Upper lobe of right lung (tissue), 1 donor: ENCODE measurements at places on chromosomes 5 and 9.

DNA sequence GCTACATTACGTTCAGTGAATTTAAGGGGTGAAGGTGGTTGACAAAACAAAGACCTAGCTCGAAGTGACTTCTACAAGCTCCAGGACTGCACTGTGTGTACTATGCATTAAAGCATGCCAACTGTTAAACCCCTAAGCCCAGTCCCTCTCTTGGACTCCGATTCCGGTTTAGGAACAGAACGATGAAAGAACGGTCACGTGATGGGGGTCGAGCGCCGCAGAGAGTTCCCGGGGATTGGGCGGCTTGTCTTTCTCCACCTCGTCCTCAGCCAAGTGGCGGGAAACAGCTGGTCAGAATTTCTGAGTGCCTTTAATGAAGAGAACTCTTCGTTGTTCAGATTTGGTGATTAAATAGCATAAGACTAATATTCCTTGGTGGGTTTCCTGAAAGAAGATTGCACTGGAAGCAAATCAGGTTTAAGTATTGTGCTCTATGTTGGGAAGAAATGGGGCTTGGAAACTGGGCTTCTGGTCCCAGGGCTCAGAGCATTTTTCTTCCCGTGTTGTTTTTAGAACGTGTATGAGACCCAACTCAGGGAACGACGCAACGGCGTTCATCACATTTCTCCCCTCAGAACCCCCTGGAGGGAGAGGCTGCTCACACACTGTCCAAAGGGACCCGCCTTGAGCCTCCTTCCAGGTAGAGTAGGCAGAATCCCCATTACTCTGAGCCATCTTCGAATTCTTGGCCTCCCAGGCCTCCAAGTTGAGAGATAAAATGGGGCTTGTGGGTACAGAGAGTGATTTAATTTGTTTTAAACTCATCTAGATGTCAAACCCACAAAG, 25.3 kb downstream of the IRX2 start:
- DNase-seq, result no peak

- no peak for DNase-seq
Observed at GRCh38 chr5:143338658-143339366, 64.7 kb downstream of the NR3C1 start.

GRCh38 chr5:54162184-54162583, 148.2 kb downstream of the ARL15 start:
- no peak for DNase-seq

DNA sequence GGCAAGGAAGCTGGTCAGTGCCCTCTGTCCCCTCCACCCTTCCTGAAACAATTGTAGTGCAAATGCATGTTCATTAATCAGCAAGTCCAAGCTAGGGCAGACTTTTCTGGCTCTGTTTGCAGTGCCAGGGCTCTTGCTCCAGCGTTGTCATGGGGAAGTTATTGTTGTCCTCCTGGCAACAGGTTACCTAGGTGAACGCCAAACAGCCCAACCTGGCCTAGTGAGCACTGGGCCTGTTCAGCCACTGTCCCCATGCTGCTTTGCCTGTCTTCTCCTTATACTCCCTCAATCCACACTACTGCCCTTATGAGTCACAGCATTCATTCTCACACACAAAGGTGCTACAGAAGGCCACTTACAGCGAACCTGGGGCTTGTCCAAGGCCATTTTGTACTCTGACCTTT, 34.5 kb upstream of the GLIS3 start:
- DNase-seq, result peak; percentile 81

DNA sequence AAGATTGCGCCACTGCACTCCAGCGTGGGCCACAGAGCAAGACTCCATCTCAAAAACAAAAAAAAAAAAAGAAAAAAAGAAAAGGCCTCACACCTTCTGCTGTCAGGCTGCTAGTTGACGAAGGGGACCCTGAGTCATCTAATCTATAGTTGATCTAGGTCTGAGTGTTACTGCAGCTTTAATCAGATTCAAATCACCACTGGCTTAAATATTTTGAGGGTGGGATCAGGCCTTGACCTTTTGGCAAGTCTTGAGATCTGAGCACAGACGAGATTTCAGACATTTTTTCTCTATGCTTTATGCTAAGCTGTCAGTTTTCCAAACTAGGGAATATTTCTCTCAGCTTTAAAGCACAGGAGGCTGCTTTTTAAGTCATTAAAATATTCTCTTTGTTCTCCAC, 240.9 kb downstream of the GLIS3 start:
- DNase-seq, result no peak

DNA sequence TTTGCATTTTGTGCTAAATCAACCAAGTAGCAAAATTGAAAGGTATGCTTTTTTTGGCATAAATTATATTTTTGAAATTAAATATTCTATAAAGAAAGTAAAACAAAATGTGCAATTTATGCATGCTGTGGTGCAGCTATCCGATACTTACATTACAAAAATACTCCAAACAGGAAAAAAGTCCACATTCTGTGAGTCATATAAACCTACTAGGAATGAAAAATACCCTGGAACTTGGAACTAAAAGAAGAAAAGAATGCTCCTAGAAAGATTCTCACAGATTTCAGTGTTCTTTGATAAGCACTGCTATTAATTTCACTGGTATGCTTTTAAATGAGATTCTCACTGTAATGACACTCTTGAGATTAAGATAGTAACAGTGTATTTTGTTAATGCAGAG, 92.6 kb downstream of the OSMR start:
- no peak for DNase-seq

- DNase-seq, result no peak
Observed at GRCh38 chr9:112719696-112720095, 1.8 kb upstream of the INIP start.

DNA sequence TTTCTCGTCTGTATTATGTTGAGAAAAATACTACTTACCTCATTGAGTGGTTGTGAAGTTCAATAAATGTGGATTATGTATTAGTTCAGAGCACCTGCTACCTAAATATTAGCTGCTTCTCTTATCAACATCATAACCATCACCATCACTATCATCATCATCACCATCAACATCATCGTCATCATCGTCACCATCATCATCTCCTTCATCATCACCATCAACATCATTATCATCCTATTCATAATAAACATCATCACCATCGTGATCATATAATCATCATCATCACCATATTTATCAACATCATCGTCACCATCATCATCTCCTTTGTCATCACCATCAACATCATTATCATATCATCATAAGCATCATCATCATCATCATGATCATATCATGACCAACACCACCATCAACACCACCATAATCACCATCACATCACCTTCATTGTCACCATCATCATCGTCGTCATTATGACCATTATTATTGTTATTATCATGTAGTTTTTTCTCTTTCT, 181.0 kb upstream of the ADCY2 start:
- no peak for DNase-seq

DNA sequence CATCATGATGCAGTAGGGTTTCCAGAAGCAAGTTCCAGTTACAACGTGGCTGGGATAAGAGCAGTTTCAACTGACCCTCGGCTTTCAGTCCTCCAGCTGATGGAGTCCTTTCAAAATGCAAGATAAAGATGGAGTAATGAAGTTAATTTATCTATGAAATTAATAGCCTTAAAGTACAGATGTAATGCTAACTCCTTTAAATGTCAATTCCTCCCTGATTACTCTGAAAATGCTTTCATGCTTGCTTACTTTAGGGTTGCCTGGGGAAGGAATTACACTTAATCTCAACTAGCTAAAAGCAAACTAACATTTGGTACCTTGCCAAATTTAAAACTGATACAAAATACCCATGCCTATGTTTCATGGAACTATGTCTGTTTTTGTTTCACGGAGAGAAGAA, 178.4 kb downstream of the KIAA0825 start:
- DNase-seq, result no peak

DNA sequence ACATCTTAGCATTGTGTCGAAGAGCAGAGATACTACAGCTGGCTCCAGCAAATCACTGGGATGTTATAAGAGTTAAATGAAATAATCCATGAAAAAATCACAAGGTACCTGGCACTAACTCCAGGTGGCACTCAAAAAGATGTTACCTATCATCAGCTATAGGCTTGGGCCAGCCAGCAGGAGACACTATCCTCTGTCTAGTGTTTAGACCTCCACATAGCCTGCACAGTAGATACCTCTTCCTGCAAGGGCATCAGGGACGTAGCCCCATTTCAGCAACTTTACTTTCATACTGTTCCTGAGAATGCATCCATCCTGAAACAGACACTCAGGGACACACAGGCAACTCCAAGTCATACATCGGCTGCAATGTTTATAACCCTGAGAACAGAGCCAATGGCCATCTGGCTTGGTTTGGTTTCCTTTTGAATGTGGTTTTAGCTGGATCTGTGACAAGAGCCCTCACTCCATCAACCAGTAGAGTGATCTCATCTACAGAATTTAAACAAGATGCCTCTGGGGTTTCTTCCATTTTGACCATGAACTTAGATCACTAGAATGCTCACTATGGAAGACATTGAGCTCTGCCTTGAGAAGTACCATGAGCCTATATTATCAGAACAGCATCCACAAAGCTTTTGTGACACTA, 69.9 kb downstream of the TLE1 start:
- DNase-seq, result no peak

DNA sequence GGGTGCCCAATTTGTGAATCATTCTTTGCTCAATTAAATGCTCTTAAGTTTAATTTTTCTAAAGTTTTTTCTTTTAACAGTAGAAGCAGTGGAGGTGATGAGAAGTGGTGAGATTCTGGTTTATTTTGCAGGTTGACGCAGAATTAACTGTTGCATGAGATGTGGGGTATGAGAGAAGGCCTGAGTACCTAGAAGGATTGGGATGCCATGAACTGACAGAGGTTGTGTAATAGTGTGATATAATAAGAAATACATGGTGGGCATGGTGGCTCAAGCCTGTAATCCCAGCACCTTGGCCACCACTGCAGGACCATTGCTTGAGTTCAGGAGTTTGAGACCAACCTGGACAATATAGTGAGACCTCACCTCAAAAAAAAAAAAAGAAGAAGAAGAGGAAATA, 8.4 kb upstream of the SH3TC2 start:
- no peak for DNase-seq

DNA sequence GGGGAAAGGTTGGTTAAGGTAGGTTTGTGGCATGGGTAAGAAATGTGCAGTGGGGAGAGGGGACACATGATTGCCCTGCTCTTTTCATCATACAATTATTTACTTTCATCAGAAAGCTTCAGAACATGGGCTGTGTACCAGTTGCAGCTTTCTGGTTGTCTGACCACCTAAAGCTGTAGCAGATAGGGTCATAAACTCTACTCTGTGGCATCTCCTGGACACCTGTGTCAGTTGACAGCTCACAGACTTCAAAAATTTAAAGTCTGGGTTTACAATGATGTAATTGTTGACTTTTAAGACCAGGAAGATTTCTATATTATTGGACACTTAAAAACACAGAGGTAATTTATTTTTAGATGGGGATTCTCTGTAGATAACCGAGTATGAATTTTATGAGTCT, 222.7 kb upstream of the PRR16 start:
- DNase-seq, result no peak

DNA sequence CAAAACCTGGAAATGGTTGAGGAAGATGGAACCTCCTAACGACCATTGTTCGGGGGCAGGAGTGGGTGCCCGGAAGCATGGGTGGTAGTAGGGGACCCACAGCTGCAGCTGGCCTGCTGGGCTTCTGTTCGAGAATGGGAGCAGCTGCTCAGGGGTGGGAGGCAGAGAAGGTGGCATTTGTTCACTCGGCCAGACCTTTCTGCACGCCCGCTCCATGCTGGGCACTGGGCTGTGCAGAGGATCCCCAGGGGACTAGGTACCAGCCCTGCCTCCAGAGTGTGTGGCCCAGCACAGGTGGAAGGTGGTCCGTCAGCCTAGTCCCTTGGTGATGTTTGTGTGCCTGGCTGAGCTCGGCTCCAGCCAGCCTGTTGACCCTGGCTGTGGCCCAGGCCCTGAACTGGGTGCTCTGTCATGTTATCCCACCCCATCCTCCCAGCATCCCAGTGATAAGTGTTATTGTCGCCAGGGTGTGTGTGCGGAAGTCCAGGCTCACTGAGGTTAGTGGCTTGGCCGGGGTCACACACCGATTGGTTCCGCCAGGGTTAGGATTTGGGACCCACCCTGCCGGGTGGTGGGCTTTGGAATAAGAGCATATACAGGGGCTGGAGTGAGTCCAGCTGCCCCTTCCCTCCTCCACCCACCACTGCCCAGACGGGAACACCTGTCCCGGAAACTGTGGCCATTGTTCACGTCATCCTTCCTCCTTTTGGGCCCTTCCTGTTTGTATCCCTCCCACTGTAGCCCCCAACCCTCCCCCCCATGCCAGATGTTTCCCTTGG, 4.8 kb downstream of the N4BP3 start:
- no peak for DNase-seq

DNA sequence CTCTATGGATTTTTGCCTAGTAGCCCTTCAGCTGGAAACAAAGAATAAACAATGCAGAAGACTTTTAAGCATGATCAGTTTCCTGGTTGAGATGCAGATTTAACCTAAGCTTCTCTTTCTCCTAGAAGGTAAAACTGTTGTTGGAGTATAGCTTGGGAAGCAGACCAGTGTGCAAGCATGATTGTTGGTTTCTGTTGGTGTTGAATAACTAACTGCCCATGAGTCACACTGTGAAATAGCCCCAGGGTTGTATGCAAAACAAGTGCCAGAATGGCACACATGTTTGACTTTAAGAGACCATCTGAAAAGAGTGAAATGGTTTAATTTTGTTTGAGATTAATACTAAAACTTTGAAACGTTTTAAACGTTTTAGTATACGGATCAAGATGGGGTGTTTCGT, 227.1 kb downstream of the ARHGEF28 start:
- DNase-seq, result no peak

DNA sequence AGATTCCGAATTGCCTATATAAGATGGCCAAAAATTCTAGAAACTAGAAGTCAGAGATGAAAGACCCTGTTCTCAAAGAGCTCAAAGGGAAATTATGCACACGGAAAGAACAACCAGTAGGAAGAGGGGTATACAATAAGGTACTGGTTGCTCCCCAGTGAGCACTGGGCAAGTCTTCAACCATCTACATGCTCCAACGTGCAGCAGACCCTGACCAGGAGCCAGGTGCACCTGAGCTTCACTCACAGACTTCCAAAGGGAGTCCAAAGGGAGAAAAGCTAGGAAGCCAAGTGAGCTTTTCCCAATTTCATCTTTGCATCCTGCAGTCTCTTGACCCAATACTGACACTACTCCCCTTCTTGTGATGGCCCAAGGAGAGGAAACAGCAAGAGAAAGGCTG, 3.9 kb downstream of the REEP5 start:
- no peak for DNase-seq

GRCh38 chr5:133884569-133885311, 83.7 kb downstream of the C5orf15 start:
- DNase-seq, result peak; percentile 18

- no peak for DNase-seq
Observed at GRCh38 chr5:56763711-56764466, 51.5 kb upstream of the MAP3K1 start.

DNA sequence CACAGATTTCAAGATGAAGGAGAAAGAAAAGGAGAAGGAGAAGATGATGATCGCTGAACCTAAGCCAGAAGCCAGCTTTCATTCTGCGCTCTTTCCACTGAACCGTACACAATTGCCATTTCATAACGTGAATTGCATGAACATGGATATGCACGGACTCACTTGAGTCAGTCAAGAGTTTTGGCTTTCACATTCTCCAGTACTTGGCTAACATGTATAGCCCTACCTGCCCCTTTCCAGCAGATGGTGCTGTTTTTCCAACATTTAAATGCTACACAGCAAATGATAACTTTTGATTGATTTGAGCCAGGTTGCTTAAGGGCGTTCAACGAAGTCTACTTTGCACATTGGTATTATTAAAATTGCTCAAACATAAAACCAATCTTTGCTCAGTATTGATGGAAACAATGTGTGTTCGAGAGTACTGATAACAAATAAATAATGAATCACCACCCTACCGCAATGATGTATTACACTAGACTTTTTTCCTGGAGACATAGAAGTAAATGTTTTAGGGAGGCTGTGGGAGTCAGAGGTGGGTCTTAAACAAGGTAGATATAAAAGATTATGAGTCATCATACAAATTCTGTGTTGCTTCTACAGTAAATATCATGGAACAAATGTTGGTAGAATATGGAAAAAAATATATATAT, 196.4 kb downstream of the TRPM3 start:
- no peak for DNase-seq
